ENCODE measurements at places on chromosomes 6 and 20. TPM values are rescaled to one million over a fixed set of nuclear protein-coding genes. Genes with fewer than 3 reads are reported as not detected.
A peak's percentile ranks its signal among the peaks of the same experiment; 100 is the strongest.

DNA sequence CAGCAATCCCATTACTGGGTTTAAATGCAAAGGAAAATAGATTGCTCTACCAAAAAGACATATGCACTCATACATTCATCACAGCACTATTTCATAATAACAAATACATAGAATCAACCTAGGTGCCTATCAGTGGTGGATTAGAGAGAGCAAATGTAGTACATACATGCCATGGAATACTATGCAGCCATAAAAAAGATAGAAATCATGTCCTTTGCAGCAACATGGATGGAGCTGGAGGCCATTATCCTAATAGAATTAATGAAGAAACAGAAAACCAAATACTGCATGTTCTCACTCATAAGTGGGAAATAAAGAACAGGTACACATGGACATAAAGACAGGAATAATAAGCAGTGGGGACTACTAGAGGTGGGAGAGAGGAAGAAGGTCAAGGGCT, 70.7 kb upstream of the MLIP start:
- no peak for DNase-seq

MOXD1 gene
- 3.2 TPM for polyA plus RNA-seq

SDHAF4 gene
- polyA plus RNA-seq: 13.4 TPM

DNA sequence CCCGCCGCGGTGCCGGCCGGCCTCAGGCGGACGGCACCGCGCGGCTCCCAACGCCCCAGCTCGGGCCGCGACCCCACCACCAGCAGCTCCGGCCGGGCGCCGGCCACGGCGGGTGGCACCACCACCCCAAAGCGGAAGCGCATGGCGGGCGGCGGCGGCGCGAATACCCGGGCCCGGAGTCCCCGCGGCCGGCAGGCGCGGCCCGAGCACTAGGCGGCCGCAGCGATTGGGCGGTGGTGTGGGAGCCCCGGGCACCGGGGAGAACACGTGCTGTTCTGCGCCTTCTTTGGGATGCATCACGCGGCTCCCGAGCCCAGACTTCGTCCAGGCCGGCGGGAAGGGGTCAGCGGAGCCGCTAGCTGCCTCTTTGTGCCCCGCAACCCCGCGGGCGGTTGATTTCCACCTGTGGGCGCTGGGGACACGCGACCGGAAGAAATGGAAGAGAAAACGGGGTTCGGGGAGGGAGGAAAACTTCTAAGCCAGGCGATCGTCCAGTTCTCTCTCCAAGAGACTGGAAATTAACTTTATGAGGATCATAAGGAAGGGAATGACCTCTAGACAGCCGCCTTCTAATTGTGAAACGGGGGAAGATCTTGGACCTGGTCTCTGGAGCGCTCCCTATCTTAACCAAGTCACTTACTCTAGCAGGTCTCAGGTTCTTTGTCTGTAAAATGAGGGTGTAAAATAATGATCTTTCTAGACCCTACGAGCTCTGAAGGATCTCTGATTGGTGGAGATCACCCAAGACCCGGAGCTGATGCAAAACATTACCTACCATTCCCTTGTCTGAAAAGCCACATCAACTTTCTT, at the start of gene EPM2A:
Gene EPM2A, minus strand, starts transcription at position 165 of the 810 bp plus-strand sequence. Its CDS starts 22 bp downstream, at position 143.
- DNase-seq: peak; percentile 88

SLC9A8 gene
- 5.0 TPM for polyA plus RNA-seq

DNA sequence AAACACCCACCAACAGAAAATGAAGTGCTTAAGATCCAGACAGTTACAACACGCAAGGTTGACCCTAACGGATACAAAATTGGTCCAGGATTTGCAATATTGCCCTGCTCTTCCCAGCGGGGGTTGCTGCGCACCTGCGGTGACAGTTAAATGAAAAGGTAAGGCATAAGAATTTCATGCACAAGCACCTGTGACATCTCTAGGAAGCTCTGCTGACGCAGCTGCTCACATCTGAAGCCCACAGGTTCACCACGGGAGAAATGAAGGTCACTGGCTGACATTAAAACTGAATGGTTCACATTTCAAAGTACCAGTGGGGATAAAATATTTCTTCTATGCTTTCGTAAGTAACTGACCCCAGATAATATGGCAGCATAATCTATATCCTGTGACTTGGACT, 689.3 kb upstream of the AGPAT4 start:
- DNase-seq: no peak

DNA sequence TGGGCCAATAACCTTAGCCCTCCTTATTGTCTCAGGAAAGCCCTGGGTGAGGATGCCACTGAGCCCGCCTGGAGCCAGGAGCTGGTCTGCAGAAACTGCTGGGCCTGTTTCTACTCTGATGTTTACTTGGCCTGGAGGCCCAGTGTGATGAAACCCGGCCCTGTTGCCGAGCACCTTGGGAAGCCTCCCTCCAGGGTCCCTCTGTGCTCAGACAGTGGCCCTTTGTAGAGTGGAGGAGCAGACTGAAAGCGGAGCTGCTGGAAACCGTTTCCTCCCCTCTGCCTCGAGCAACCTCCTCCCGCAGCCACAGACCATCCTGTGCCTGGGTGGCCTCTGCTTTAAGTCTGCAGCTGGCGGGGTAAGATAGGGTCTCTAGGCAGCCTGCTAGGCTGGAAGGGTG, 84.1 kb upstream of the EPB41L1 start:
- DNase-seq: no peak

DNA sequence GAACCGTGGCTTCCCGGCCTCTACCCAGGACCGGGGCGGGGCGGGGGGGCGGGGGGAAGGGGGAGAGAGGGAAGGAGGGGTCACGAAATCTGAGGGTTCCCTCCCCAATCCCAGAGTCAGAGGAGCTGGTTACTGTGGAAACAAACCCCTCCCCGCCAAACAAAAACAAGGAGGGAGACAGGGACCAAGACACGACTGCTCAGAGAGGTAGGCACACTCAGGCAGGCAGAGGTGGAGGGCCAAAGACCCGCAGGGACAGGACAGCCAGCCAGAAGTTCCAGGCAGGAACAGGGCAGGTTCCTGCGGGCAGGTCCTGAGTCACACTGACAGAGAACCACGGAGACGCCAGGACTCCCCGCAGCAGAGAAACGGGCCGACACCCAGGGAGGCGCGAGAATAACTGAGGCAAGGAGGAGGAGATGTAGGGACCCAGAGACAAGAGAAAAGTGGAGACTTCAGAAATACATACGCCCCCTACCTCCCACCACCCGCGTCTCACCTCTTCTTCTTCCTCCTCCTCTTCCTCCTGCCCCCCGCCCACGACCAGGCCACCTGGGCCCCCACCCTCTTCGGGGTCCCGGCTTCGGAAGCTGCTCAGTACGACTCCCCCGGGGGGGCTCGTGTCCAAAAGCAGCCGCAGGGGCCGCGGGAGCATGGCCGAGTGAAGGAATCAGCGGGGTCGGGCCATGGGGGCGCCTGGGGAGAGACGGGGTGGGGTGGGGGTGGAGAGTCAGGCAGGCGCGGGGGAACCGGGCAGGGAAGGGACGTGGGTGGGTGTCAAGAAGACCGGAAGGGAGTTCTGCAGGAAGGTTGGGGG, 578 bp downstream of the RGL2 start:
- peak; percentile 94 for DNase-seq

- DNase-seq: no peak
Observed at GRCh38 chr20:18678549-18679419, 90.9 kb downstream of the DTD1 start.
